Small intestine (tissue), 16 donors: ENCODE measurements at places on chromosomes 5 and 9.

DNA sequence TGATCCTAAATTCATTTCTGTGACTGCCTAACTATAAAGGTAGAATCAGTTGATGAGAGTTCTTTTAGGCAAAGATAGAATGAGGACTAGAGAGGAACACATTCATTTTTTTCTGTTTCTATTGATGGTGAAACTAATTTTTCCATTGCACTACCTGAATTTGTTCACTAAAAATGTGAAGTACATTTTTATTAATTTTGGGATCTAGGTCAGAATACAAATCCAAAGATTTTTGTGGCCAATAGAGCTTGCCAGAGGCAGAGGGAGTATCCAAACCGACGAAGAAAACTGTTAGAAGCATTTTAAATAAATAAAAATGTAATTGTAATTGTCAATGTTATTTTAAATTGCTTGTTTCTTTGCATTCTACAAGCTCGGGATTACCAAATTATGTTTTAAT, 78.1 kb downstream of the MTREX start:
- no peak overlapping the region for H3K27ac ChIP-seq
- H3K4me1 ChIP-seq = peaks cover 6% of the 10 kb centered on the region
- no peaks in the 10 kb centered on the region for H3K27me3 ChIP-seq
- H3K36me3 ChIP-seq = no peaks in the 10 kb centered on the region
- DNase-seq = no peak

DNA sequence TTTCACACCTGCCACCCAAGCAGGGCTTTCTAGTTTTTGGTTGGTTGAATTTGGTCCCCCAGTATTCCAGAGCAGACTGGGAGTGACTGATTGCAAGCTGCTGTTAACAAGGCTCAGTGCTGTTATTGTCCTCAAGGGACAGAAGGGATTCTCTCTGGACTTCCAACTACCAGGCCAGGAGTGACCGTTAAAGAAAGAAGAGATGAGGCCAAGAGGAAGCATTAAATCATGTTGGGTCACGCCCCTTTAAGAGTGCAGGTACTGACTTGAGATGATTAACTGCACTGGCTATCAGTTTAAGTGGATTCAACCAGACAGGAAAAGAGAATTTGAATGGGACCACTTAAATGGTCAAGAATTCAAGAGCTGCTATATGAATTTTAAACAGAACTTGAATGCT, 220.8 kb upstream of the PCSK5 start:
- no peak overlapping the region for H3K27ac ChIP-seq
- no peaks in the 10 kb centered on the region for H3K36me3 ChIP-seq
- H3K27me3 ChIP-seq = no peaks in the 10 kb centered on the region
- H3K4me3 ChIP-seq = no peak overlapping the region
- DNase-seq = peak; percentile 17

DNA sequence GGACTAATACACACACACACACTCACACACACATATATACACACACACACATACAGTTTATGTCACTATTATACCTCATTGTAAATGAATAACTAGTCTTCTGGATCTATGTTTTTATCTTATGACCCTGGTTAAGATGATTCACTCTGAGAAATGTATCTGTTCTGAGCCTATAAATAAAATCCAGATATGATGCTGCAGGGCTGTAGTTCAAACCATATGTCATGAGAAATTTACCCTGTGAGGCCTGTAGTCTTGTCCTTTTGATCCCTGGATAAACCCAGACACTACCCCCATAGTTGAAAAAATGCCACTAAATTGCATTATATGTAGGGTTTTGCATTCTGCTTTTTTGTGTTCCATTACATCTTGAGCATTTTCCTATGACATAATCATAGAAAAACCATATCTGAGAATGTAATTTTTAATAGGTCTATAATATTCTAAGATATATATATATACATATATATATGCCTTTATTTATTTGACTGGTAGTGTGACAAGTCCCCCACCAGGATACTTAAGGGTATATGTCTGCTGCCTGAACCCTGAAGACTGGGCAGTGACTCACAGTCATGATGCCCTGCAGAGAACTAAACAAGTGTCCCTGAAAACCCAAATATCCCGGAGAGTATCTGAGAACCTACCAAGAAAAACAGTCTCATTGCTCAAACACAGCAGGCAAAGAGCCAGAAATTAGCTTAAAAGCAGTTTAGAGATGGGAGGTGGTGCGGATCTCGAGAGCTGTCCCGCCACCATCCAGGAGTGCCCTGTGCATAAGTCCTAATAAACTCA, 18.4 kb upstream of the ALDOB start:
- peaks cover 2% of the 10 kb centered on the region for H3K27me3 ChIP-seq
- no peaks in the 10 kb centered on the region for H3K36me3 ChIP-seq
- no peak overlapping the region for H3K27ac ChIP-seq
- no peak overlapping the region for H3K4me3 ChIP-seq
- peak; percentile 63 for DNase-seq

- DNase-seq = no peak
- H3K27me3 ChIP-seq = no peaks in the 10 kb centered on the region
- no peaks in the 10 kb centered on the region for H3K4me1 ChIP-seq
- H3K27ac ChIP-seq = no peak overlapping the region
- no peaks in the 10 kb centered on the region for H3K36me3 ChIP-seq
Observed at GRCh38 chr5:60710362-60710761, 10.4 kb upstream of the DEPDC1B start.

DNA sequence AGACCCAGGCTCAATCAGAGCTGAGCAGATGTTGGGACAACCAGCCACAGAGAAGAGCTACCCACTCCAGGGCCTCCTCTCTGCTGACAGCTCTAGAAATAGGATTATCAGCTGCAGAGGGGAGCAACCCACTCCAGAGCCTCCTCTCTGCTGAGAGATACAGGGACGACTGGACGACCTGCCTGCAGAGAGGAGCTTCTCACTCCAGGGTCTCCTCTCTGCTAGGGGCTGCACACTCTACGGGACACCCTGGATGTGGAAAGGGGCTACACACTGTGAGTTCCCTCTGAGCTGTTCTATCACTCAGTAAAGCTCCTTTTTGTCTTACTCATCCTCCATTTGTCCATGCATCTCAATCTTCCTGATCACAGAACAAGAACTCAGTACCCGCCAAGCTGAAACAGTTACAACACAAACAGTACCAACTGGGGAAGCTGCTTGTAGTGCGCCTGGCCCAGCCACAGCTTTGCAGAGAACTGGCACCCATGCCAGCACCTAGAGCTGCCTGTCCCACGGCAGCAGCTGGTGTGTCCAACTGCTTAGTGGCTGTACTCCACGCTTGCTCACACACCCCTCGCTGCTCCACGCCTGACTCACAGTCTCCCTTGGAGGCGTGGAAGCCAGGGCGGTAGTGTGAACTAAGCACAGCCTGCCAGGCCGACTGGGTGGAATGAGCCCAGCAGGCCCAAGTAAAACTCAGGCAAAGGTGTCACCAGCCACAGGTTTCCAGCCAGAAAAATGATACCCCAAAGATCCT, 56.8 kb downstream of the PRELID2 start:
- DNase-seq = no peak
- no peaks in the 10 kb centered on the region for H3K27me3 ChIP-seq
- H3K4me1 ChIP-seq = no peaks in the 10 kb centered on the region
- H3K4me3 ChIP-seq = no peak overlapping the region
- H3K27ac ChIP-seq = no peak overlapping the region
- peaks cover 28% of the 10 kb centered on the region for H3K36me3 ChIP-seq

DNA sequence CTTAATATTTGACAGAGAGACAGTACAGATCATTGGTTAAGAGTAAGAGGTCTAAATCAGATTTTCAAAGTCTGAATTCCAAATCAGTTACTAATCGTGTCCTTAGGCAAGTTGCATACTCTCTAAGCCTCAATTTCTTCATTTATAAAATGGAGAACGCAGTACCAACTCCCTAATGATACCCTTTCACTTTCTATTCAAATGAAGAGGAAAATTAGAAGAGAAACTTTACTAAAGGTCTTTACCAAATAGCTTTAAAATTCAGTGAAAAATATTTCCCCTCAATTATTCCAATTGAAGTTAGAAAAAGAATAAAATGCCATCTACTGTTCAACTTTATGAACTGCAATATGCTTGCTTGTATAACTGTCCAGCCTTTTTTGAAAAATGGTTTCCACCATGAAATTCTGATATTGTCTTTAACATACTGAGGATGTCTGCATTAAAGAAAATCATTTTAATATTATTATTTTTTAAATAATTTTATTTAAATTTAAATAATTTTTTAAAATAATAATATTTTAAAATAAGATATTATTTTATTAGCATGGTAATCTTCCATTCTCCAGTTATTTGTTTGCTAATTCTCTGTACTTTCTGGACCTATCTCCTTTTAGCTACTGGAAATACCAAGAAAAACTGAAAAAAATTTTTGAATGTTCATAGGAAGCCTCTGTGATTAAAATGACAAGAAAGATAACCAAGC, 36.0 kb downstream of the POC5 start:
- peak; percentile 55 for DNase-seq
- no peak overlapping the region for H3K4me3 ChIP-seq
- no peak overlapping the region for H3K27ac ChIP-seq
- no peaks in the 10 kb centered on the region for H3K27me3 ChIP-seq

GRCh38 chr5:160543395-160543794, 121.7 kb downstream of the PTTG1 start:
- no peaks in the 10 kb centered on the region for H3K4me1 ChIP-seq
- H3K27me3 ChIP-seq = no peaks in the 10 kb centered on the region
- H3K36me3 ChIP-seq = no peaks in the 10 kb centered on the region

GRCh38 chr9:135252980-135253304, 165.5 kb downstream of the OLFM1 start:
- no peak overlapping the region for H3K4me3 ChIP-seq
- no peak overlapping the region for H3K27ac ChIP-seq
- H3K36me3 ChIP-seq = no peaks in the 10 kb centered on the region
- DNase-seq = no peak
- no peaks in the 10 kb centered on the region for H3K4me1 ChIP-seq
- no peaks in the 10 kb centered on the region for H3K27me3 ChIP-seq

GRCh38 chr5:94181895-94182294, 436.5 kb downstream of the KIAA0825 start:
- DNase-seq = peak; percentile 28
- no peak overlapping the region for H3K4me3 ChIP-seq
- H3K36me3 ChIP-seq = no peaks in the 10 kb centered on the region
- no peaks in the 10 kb centered on the region for H3K4me1 ChIP-seq
- H3K27ac ChIP-seq = no peak overlapping the region
- H3K27me3 ChIP-seq = no peaks in the 10 kb centered on the region

GRCh38 chr5:144156767-144157171, 13.7 kb downstream of the YIPF5 start:
- H3K27me3 ChIP-seq = no peaks in the 10 kb centered on the region
- H3K4me3 ChIP-seq = no peak overlapping the region
- DNase-seq = peak; percentile 57
- no peak overlapping the region for H3K27ac ChIP-seq

DNA sequence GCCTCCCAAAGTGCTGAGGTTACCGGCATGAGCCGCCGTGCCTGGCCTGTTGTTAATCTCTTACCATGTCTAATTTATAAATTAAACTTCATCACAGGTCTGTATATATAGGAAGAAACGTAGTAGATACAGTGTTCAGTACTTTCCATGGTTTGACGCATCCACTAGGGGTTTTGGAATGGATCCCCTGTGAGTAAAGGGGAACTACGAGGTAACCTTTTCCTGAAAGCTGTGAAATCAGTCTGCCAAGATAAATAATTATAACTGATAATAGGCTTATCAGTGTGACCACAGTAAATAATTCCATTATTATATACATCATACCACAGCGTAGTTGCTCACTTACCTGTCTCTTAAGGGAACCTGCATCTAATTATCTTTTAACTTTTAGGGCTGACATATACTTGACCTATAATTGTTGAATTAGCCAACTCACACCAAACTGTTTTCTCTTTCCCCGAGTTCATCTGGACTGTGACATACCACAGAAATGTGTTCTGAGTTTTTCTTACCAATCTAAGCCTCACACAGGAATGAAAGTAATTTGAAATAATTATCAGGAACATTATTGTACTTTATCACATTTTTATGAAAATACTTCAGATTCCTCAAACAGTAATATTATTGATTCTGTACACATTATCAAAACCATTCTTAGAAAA, 42.9 kb downstream of the DAPK1 start:
- H3K27me3 ChIP-seq = no peaks in the 10 kb centered on the region
- no peaks in the 10 kb centered on the region for H3K4me1 ChIP-seq
- H3K36me3 ChIP-seq = no peaks in the 10 kb centered on the region
- no peak overlapping the region for H3K27ac ChIP-seq
- no peak for DNase-seq

DNA sequence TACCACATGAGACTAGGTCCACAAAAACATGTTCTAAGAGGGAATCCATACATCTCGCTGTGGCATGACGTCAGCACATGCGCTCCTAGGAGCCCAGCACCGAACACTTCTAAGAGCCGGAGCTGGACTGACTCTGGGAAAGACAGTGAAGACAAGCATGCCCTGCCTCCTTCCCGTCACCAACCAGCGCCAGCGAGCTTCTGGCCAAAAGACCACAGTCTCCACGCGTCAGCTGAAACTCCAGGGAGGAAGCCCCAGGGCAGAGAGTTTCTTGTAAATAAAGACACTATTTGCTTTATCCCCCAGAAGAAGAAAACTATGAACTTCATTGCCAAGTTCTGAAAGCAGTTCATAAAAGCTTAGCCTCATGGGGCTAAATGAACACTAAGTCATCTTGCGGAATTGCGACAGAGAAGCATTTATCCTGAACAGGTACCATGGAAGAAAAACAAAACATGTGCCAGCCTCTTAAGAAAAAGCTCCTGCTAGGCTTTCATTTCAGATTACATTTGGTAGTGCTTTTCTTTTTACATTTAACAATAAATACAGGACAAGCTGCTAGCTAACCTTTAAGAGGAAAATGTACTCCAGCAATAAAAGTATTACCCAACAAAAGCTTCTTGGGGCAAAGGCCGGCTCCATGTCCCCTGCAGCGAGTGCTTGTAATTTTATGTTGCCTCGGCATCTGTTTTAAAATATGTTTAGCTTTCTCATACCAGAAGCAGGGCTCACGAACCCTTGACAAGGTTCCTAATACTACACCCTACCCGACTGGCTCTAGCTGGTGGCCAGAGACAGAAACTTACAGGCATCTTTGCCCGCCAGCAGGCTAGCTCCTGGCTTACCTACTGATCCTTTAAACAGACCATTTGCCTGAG, 96.5 kb downstream of the PRRT1B start:
- no peaks in the 10 kb centered on the region for H3K27me3 ChIP-seq
- no peak overlapping the region for H3K4me3 ChIP-seq
- peak overlapping the region; percentile 81 for H3K27ac ChIP-seq

GRCh38 chr5:140249536-140249935, 53.4 kb downstream of the PFDN1 start:
- H3K27me3 ChIP-seq = no peaks in the 10 kb centered on the region
- H3K4me1 ChIP-seq = peaks cover 10% of the 10 kb centered on the region
- no peak overlapping the region for H3K27ac ChIP-seq
- DNase-seq = no peak
